T-cell (primary cell): ENCODE measurements at places on chromosomes 11 and 22. TPM values are rescaled to one million over a fixed set of nuclear protein-coding genes. Genes with fewer than 3 reads are reported as not detected.

- no peak for DNase-seq
These were observed 258.5 kb downstream of the FAM76B start for GRCh38 chr11:95531116-95531515.

GRCh38 chr11:71206186-71206585 is 46.2 kb downstream of the SHANK2 start:
- no peak for DNase-seq

GRCh38 chr11:57100638-57101331 is 81.0 kb upstream of the LRRC55 start:
- no peak for DNase-seq

GRCh38 chr11:85922367-85922766 is 67.2 kb downstream of the CCDC83 start:
- DNase-seq: no peak

GRCh38 chr11:34916843-34917770 is 689 bp downstream of the PDHX start:
- no peak for DNase-seq

Gene NPAS4
- total RNA-seq: not detected

GRCh38 chr11:44943118-44943517 is 7.6 kb downstream of the TP53I11 start:
- DNase-seq: no peak
